ENCODE measurements at places on chromosomes 12 and 14.

DNA sequence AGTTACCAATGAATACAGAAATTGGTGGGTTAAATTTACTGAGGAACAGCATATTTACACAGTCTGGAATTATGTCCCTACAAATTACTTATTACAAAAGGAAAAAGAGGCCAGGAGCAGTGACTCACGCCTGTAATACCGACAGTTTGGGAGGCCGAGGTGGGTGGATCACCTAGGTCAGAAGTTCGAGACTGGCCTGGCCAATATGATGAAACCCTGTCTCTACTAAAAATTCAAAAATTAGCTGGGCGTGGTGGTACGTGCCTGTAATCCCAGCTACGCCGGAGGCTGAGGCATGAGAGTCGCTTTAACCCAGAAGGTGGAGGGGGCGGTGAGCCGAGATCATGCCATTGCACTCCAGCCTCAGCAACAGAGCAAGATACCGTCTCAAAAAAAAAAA is 52.6 kb downstream of the HECTD1 start:
- no peak for DNase-seq

- no peak for DNase-seq
These were observed 407.5 kb downstream of the MED13L start for GRCh38 chr12:115870021-115870420.

GRCh38 chr14:71890541-71890940 is 41.7 kb upstream of the RGS6 start:
- no peak for DNase-seq

GRCh38 chr12:27823038-27823437 is 43.0 kb upstream of the MANSC4 start:
- no peak for DNase-seq

- DNase-seq = no peak
These were observed 6.9 kb upstream of the ABHD12B start for GRCh38 chr14:50864946-50865345.

DNA sequence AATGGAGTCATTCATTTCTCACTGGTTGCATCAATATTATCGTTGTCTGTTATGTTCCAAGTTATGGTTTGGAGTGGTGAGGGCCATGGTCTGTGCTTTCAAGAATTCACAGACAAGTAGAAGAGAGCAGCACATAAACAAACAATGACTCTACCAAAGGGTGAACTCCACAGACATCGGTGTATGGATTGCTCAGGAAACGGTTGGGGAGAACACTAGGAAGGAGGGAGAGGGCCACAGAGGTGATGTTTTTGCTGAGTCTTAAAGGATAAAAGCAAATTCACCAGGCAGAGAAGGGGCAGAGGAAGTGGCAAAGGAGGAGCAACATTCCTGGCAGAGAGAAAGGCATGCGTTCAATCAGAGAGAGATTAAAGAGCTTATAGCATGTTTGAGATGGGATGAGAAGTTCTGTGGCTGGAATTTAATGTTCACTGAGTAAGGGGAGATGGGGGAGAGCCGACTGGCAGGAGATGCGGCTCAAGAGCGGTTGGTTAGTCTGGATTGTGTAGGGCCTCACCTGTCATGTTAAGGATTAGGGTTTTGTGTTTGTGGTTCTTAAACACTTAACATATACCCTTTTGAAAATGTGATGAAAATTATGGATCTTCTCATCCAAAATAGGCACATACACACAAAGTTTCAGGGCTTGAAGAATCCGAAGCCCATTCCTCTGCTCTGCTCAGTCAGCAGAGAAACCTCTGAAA is 42.3 kb upstream of the FRMD6 start:
- DNase-seq = no peak

DNA sequence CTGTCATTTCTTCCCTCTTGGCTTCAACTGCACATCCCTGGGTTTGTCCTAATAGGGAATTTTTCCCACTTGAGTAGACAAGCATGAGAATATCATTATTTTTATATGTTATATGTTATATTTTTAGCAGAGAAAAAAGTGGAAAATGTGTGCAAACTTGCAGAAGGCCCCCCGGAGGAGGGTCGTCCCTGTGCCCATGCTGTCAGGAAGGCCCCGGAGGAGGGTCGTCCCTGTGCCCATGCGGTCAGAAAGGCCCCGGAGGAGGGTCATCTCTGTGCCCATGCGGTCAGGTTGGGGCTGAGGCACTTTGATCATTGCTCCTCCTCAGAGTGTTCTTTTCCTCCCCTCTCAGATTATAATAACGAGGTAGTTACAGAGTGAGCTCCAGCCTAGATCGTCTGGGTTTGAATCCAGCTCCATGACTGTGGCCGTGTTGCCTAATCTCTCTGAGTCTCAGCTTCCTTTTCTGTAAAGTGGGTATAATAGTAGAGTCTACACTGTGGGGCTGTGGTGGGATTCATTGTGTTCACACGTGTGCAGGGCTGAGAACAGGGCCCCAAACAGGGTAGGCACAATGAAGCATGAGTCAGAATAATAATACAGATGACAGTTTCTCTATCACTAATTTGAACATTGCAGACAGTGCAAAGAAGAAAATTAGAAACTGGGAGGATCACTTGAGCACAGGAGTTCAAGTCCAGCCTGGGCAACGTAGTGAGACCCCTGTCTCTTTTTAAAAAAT is 33.4 kb downstream of the ELK3 start:
- DNase-seq = no peak

- no peak for DNase-seq
These were observed 15.1 kb downstream of the NCKAP5L start for GRCh38 chr12:49813131-49813530.

DNA sequence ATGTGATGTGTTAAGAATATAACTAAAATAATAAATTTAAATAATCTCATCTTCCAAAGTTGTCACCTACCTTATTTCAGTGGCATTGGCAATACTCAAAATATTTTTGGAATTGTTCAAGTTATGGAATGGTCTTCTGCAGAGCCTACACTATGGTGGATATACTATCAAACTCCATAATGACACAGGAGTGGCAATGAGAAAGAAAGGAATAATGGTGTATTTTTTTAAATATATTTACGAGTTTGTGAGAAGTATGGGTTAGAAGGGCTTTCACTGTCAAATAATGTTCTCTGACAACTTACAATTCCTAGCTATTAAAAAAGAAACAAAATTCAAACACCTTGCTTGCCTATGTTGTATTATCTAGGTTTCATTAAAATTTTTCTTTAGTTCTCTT is 38.1 kb downstream of the HEATR5A start:
- no peak for DNase-seq

- no peak for DNase-seq
These were observed 32.7 kb upstream of the GLIPR1 start for GRCh38 chr12:75447691-75448393.

DNA sequence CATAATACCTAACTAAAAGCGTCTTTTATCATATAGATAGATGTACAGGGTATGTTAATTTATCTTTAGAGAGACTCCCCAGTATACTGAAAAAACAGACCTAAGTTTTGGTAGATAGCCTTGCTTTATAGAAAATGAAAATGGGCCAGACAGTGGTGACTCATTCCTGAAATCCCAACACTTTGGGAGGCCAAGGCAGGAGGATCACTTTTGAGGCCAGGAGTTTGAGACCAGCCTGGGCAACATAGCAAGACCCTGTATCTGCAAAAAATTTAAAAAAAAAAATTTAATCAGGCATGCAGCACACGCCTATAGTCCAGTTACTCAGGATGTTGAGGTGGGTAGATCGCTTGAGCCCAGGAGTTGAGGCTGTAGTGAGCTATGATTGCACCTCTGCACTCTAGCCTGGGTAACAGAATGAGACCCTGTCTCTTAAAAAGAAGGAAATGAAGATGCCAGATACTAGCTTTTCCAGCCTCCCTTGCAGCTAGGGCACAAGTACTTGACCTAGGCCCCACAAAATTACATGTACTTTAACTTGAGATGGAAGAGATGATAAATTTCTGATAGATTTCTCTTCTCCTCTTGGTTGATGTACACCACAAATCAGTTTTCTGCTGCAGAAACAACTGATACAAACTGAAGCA is 17.1 kb downstream of the RAP1B start:
- DNase-seq = no peak

GRCh38 chr14:33979613-33980276 is 28.9 kb upstream of the EGLN3 start:
- DNase-seq = no peak

GRCh38 chr12:56188778-56189098 is 545 bp downstream of the SMARCC2 start:
- no peak for DNase-seq

DNA sequence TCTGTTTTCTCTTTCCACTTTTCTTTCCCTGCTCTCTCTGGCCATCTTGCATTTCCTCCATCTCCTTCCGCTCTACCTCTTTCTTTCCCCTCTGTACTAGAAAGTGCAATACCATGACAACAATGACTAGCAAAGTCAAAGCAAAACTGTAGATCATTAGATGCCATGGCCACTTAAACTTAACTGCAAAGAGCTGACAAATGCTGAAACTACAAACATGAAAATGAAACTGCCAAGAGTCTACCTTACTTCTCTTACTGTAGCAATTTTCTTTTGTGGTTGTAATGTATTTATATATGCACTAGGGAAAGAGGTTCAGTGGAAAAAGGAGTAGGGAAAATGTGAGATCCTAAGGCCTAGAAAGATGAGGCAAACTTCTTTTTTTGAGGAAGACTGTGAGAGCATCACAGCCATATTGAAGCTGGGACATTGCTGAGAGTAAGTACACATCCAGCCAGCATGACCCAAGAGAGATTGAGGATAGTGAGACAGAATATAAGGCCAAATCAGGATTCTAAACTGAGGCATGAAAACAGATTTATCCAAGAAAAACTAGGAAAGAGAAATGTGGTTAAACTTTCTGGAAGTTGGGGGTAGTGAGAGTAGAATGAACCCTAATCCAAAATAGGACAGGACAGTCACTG is 276.6 kb upstream of the NAV3 start:
- DNase-seq = no peak

GRCh38 chr14:87838931-87839330 is 154.1 kb downstream of the GALC start:
- no peak for DNase-seq

DNA sequence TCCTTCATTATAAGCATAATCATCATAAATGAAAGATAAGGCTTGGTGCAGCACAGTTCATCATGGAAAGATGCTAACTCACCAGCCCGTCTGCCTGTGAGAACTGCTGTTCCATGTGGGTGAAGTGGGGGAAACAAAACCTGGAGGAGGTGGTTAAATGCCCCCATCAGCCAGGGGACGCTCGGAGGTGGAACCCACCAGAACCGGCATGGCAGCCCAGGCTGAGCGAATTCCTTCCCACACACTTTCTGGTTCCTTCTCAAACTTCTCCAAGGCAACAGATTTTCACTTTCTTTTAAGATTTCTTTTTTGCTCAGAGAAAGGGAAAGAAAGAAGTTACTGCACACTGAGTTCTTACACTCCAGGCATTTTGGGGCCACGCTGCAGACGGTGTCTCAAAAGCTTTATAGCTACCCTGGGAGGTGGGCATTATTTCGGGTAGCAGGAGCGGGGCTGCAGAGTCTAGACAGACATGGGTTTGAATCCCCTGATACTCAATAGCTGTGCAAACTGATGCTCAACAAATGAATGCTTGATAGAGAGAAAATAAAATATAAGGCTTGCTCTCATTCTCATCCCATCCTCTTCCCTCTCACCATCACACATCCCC is 190.7 kb downstream of the BCL11B start:
- DNase-seq = no peak

DNA sequence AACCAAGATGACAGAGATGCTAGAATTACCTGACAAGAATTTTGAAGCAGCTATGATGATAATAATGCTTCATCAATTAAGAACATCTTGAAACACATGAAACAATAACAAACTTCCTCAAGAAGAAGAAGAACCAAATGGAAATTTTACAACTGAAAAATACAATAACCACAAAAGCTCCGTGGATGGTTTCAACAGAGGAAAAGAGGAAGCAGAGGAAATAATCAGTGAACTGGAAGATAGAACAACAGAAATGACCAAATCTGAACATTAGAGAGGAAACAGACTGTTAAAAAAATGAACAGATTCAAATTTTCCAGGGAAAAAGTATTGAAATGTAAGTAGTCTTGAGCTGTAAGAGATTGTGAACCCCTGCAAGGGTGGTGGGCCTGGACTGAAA is 62.8 kb upstream of the SLC35F4 start:
- no peak for DNase-seq

DNA sequence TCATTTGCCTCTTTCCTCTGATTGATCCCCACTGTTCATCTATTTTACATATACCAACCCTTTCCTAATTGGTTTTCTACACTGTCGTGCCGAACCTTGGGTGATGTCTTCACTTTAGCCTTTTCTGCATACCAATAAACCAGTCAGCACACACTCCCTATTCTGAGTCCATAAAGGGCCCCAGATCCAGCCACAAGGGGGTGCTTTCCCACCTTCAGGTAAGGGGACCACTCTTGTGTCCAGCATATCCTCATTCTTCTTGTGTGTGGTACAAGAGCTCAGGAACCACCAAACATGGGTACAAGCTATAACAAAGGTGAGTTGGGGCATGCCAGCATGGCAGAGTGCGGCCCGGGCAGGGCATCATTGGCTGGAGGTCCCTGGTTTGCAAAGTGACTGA is 859.8 kb downstream of the FSCB start:
- DNase-seq = no peak

GRCh38 chr12:29960122-29960521 is 176.4 kb upstream of the TMTC1 start:
- no peak for DNase-seq

GRCh38 chr12:104058802-104059201 is 5.5 kb upstream of the HCFC2 start:
- DNase-seq = no peak

GRCh38 chr14:33962016-33962415 is 11.1 kb upstream of the EGLN3 start:
- no peak for DNase-seq

DNA sequence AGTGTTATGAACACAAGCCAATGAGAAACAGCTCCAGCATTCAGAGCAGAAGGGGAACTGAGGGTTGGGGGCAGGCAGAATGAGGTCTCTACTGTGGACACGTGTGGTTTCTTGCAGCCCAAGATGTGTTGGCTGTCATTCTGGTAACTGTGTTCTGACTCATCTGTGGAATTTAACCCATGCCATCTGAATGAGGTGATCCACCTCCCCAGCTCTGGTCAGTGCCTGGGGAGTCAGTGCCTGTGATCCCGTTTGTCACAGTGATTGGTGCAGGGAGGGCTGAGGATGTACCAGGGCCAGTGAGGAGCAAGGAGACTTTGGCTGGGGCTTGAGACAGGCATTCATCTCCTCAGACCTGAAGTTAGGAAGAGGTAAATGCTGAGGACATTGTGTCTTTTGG is 216.8 kb downstream of the MSRB3 start:
- no peak for DNase-seq

- no peak for DNase-seq
These were observed 532.5 kb upstream of the MGAT4C start for GRCh38 chr12:86788661-86789060.

GRCh38 chr12:2019126-2019525 is 14.9 kb upstream of the DCP1B start:
- no peak for DNase-seq

- DNase-seq = no peak
These were observed 16.8 kb upstream of the TDG start for GRCh38 chr12:103948746-103949406.

DNA sequence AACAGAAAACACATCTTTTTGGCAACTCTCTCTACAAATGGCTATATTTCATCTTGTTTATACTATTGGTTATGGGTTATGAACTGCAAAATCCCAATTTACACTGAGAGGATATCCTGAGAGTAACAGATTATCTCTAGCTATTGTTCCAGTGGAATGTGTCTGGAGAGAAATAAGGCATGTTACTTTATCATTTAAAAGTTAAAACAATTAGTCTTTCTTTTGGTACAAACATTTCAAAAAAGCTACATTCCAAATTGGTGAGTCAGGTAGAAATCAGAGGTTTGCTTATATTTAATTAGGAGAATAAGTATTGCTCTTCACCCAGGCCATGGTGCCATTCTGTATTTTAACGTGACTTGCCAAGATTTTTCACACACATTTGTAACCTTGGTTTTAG is 411.6 kb downstream of the CCER1 start:
- DNase-seq = no peak

Measured in BJ (cell line).